ENCODE measurements at places on chromosomes 16 and 17.
A peak's percentile ranks its signal among the peaks of the same experiment; 100 is the strongest.

GRCh38 chr17:28139822-28140221 is 97.3 kb downstream of the NLK start:
- no peak for DNase-seq

DNA sequence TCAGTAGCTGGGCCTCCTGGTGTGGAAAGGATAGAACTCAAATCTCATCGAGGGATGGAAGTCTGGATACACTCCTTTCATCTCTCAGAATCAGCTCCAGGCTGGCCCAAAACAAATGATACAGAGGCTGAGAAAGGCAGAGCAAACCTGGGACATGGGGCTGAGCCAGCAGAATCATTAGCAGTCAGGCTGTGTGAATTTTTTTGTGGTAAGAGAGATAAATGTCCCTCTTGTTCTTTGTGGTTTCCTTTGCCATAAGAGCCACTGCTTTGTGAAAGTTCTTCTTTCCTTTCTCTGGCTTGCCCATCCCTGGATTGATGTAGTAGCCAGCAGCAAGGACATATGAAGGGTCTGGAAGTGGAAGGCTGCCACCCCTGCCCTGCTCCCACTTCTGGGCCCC is 146.2 kb downstream of the CDH13 start:
- no peak for DNase-seq

GRCh38 chr16:30084816-30085159 is 6.9 kb downstream of the TBX6 start:
- DNase-seq: no peak

- no peak for DNase-seq
These were observed 83.3 kb downstream of the C16orf95 start for GRCh38 chr16:87233928-87234327.

DNA sequence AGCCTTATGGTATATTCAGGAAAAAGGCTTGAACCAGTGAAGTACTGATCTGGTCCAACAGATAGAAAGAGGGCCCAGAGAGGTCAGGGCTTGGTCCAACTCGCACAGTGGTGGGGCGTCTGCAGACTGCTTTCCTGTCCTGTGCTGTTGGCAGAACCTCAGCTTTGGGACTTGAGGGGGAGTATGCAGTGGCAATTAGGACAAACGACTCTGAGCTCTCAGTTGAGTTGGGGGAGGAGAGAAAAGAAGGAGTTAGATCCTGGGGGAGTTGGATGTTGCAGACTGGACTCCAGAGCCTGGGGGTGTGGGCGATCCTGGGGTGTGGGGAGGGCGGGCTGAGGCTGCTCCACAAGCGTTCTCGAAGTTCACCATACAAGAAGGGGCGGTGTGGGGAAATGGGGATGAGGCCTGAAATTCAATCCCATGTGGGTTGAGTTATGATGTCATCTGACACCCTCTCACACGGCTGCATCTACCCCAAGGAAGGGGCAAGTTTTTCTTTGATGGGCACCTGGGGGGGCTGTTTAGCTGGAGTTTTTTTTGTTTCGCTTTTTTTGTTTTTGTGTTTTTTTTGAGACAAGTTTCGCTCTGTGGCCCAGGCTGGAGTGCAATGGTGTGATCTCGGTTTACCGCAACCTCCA is 14.6 kb downstream of the GRB7 start:
- no peak for DNase-seq

GRCh38 chr17:35192708-35193107 is 1.5 kb downstream of the SLC35G3 start:
- no peak for DNase-seq

DNA sequence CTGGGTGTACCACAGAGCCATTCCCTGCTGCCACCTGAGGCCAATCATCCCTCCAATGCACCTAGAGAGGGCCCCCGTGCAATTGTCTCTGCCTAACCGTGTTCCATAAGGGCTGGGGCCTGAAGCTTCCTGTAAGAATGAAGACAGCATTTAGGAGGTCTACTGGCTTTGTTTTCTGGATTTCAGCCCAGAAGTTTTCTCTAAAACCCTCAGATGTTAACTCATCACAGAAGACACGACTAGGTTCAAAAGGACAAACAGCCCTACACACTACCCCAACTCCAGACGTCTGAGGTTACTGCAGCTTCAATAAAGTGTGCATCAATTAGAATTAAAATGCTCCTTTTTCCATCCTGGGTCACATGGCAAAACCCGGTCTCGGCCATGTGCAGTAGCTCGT is 10.8 kb upstream of the DRG2 start:
- no peak for DNase-seq

DNA sequence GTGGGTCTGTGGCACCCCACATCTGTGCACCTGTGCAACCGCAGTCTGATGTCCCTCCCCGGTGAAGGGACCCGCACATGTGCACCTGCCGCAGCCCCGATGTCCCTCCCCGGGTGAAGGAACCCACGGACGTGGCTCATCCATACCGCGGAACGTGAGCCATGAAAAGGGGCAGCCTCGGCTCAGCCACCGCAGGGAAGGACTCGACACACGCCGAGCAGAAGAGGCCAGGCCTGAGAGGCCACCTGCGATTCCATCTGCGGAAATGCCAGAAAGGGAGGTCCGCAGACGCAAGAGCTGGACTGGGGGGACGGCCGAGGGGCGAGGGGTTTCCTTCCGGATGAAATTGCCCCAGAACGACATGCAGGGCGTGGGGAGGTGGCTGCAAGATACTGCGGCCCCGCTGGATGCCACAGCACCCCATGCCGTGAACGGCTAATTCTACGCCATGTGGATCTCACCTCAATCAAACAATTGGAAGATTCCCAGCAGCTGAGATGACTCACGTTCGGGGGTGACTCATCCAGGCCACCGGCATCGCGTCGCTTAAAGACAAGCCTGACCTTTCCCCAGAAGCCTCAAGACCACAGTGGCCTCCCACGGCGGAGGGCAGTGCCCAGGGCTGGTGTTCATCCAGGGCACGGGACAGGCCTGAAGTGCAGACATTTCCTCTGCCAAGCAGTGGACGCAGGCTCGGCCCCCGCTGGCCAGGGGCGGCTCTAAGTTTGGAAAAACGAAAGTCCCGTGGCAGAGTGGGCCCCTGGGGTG is 21.0 kb downstream of the SOX8 start:
- DNase-seq: no peak

- DNase-seq: no peak
These were observed 10.4 kb downstream of the ARRB2 start for GRCh38 chr17:4720787-4721186.

- no peak for DNase-seq
These were observed 185.7 kb upstream of the IRX5 start for GRCh38 chr16:54744998-54745397.

GRCh38 chr17:3532859-3533142 is 24.8 kb downstream of the TRPV3 start:
- no peak for DNase-seq

GRCh38 chr16:990516-991291 is 9.1 kb downstream of the SOX8 start:
- DNase-seq: peak; percentile 84

DNA sequence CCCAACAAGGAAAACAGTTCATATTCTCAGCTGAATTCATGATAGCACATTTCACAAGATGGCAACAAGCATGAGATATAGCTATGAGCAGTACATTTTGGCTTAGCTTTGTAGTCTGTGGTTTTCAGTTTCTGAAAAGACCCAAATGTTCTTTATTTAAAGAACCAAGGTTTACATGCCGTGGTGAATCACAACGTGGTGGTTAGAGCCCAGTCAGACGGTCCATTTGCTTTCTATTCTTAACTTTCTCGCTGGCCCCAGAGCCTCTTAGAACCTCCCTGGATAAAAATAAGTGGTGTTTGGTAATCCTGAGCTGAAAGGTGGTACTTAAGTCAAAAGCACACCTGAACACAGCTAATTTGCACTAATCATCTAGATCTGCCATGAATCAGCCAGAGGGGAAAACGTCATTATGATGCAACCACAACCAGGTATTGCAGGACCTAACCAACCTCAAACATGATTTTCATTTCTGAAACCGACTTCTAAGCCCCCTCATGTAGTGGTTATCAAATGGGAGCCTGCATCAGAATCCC is 18.6 kb upstream of the HAPSTR1 start:
- DNase-seq: no peak

GRCh38 chr16:85170066-85170491 is 57.8 kb upstream of the CIBAR2 start:
- DNase-seq: no peak

- DNase-seq: no peak
These were observed 57.7 kb downstream of the TBC1D16 start for GRCh38 chr17:79977708-79978547.

GRCh38 chr17:7323731-7324437 is 5.3 kb downstream of the NEURL4 start:
- DNase-seq: no peak

DNA sequence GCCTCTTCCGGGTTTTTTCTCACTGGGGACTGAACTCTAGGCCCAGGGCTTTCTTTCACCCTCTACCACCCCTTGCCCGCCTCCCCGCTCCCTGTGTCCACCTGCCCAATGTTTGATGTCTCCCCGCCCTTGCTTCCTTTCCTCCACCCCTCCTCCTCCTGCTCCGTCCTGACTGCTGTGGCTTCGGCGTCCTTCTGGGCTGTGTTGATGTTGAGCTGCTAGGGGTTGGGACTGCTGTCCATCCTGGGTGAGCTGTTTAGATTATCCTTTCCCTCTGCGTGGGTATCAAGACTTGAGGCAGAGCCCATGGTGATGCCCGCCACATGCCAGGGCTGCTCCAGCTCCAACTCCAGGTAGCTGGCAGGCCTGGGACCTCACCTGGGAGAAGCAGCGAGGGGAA is 117.5 kb downstream of the CCDC182 start:
- no peak for DNase-seq

Data from putamen (tissue), 1 donor.